ENCODE measurements at places on chromosomes 11 and 22.

GRCh38 chr11:30758946-30759504 is 172.9 kb upstream of the MPPED2 start:
- DNase-seq: no peak

- no peak for DNase-seq
These were observed 29.1 kb downstream of the LRP4 start for GRCh38 chr11:46889251-46889650.

DNA sequence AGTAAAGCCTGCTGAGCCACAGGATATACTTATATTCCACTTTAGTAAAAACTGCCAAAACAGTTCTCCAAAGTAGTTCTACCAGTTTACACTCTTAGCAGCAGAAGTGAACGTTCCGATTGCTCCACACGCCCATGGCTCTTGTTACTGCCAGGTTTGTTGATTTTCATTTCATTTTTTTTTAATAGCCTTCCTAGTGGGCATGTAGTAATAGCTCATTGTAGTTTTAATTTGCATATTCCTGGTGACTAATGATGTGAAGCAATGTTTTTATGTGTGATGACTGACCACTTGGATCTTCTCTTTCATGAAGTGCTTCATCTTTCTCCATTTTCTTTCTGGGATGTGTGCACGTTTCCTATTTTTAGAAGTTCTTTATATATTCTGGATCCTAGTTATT is 4.8 kb upstream of the C11orf97 start:
- no peak for DNase-seq

- peak; percentile 58 for DNase-seq
These were observed 22.9 kb upstream of the JAM3 start for GRCh38 chr11:134045799-134046635.

GRCh38 chr11:3886985-3887384 is 31.5 kb downstream of the STIM1 start:
- DNase-seq: no peak

- DNase-seq: no peak
These were observed at the start of gene BID for GRCh38 chr22:17774206-17774925. BID (minus strand) TSS chr22:17774469; CDS start chr22:17750116, 24,353 bp downstream.

DNA sequence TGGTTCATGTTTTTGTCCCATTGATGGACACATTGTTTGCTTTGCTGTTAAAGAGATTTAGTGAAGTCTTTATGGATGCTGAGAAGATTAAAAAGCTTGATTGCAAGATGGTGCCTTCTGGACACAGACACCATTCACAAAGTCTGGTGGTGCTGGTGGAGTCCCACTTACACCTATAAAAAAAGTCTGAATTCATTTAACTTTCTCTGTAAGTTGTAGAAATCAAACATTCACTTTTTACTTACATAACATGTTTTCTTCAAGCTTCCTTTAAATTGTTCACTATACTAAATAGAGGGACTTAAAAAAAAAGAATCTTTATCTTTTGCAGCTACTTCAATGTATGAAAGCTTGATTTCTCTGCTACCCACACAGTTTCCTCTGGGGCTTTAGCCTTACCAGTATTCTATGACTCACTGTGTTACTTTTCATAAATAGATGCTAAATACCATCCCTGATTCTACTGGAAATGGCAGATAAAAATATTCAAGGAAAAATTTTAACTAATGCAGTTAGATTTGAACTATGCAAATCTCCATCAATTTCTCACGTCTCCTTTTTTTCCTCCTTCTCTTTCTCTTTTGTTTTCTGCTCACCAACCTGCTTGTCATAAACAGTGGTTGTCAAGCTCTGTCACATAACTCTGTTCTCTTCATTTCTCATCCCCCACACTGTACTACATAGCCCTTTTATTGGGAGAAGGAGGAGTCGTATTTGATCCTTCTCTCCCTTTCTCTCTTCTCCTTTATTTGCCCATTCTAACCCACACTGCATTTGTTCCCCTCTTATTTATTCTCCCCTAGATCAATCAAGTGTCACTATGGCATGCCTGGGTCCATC is 89.7 kb downstream of the FAM76B start:
- no peak for DNase-seq

- DNase-seq: no peak
These were observed 50.4 kb downstream of the RPUSD4 start for GRCh38 chr11:126161023-126161391.

DNA sequence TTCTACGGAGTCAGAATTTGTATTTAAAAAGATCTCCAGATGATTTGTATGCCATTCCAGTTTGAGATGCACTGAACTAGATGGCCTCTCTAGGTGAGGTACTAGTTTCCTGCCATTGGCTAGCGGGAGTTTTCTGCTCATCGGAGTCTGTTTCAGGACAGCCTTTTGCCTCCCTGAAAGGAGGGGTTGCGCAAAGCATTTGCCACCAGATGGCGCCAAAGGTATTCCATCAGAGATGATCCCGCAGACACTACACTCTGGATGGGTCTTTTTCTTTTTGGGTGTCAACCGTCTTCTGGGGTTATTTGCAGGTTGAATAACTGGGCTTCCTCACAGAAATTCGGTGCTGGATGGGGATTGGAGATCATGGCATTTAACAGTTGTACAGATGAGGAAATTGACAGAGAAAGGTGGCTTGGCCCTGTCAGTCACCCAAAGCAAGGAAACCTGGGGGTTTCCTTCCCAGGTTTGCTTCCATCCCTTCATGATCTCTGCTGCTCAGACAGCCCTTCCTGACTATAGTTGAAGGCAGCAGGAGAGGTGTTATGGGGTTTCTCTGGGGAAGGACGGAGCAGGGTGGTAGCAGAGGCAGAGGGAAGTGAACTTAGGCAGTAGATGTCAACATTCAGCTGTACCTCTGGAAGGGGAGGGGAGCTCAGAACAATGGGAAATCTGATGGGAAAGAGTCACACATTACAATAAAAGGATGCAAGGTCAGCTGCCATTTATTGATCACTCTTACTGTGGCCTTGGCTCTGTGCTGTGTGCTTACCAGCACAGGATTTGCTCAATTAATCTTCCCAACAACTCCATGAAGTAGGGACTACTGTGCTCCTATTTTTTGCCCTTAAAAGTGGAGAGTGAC is 81.6 kb downstream of the CCDC81 start:
- peak; percentile 2 for DNase-seq

DNA sequence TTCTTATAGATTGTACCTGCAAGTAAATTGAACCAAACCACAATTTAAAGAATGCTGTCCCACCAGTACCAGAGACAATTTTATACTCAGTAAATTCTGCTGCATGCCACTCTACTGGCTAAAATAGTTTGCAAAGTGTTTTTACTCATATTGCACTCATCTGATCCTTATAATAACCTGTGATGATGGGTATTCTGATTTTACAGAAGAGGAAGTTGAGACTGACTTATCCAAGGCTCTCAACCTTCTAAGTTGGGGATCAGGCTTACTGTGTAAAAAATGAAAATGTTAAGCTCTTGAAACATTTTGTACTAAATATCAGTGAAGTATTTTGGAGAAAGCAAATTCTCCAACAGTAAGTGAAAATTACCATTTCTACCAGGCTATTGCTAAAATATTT is 37.9 kb downstream of the RNF169 start:
- no peak for DNase-seq

- peak; percentile 54 for DNase-seq
These were observed 96.5 kb downstream of the NXPE2 start for GRCh38 chr11:114774599-114775361.

DNA sequence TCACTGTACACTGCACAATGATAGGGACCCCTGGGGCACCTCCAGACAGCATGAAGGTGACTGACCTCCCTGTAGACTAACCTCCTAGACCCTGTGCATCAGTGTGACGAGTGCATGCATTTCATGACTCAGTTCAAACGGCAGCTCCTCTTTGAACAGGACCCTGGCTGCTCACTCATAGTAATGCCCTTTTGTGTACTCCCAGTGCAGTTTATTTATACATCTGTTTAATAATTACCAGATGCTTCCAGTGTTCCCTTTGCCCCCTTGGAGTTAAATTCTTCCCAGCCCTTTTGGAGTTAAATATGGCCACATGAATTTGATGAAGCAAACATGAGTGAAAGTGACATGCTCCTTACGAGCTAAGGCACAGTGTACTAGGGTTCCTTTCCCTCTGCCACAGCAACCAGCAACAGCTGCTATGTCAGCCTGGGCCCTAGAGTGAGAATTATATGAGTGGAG is 72.4 kb downstream of the PANX1 start:
- no peak for DNase-seq

GRCh38 chr11:118609380-118610224 is 2.2 kb downstream of the PHLDB1 start:
- DNase-seq: no peak

DNA sequence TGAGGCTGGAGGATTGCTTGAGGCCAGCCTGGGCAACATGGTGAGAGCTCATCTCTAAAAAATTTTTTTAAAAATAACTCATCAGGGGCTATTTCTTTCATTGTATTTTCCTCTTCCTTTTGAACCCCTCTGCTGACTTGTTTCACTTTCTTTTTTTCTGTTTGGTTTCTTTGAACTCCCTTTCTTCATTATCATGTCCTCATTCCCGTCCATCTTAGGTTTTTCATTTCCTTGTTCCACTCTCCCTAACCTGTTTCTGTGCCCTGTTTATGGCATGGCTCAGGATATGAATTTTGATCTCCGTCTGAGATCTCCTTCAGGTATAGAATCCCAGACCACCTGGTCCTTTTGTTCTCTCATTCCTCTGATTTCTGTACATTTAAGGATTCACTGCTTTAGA is 12.5 kb downstream of the MARK2 start:
- no peak for DNase-seq

DNA sequence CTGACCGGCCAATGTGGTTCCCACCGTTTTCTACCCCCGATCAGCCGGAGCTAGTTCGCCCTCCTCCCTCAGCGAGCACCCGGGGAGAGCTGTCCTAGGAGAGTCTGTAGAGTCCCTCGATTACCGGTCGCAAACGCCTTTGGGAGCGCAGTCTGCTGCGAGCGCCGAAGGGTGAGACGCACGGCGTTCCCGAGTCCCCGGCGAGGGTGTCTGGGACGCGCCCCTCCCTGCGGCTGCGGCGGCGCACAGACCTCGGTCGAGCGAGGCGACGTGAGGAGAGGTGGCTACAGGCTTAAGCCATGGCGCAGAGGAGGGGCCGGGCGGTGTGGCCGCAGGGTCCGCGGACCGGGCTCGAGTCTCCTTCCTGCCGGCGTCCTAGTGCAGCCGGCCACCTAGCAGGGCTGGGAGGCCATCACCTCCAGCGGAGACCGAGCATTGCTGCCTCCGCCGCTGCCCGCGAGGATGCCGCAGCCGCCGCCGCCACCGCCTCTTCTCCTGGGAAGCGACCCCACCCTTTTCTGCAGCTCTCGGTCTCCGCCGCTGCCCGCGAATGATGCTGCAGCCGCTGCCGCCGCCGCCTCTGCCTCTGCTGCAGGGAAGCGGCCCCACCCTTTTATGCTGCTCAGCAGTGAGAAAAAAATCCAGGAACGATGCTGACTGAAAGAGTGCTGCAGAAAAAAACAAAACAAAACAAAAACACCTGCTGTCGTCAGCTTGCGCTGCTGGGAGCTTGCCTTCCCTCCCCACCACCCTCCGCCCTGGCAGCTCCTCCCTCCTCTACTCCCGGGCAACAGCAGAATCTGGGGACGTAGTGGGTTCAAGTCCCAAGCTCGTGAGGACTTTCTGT is at the start of gene MAP6:
TSS of gene MAP6 (minus strand) at position 588 of the 847 bp plus-strand sequence. CDS start 669 bp downstream, outside the sequence.
- no peak for DNase-seq

DNA sequence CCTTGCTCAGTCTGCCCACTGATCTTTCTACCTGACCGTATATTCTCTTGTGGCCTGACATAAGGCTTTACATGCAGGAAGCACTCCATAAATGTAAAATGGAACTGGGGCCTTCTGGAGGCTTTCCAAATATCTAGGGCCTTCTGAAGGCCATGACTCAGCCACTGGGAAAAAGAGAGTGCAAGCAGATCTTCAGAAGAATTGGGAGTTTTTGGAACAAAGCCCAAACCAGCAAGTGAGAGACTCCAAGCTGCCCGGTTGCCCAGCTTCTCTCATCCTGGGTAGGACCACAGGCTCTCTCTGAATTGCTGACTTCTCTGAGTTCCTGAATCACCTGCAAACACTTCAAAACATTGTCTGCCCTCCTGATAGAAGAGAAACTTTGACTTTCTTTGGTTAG is 107.9 kb upstream of the BMAL1 start:
- no peak for DNase-seq

DNA sequence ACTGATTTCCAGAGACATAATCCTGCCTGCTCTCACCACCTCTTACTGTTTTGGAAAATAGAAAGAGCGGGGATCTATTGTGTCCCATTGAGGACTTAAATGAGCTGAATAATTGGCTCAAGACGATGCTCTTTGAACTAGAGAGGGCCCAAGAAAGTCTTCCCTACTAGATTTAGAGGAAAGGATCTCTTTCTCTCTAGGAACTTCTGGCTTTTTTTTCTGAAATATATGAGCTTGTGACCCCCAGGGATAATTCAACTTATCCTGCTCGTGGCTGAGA is 461.4 kb upstream of the KIRREL3 start:
- DNase-seq: no peak

DNA sequence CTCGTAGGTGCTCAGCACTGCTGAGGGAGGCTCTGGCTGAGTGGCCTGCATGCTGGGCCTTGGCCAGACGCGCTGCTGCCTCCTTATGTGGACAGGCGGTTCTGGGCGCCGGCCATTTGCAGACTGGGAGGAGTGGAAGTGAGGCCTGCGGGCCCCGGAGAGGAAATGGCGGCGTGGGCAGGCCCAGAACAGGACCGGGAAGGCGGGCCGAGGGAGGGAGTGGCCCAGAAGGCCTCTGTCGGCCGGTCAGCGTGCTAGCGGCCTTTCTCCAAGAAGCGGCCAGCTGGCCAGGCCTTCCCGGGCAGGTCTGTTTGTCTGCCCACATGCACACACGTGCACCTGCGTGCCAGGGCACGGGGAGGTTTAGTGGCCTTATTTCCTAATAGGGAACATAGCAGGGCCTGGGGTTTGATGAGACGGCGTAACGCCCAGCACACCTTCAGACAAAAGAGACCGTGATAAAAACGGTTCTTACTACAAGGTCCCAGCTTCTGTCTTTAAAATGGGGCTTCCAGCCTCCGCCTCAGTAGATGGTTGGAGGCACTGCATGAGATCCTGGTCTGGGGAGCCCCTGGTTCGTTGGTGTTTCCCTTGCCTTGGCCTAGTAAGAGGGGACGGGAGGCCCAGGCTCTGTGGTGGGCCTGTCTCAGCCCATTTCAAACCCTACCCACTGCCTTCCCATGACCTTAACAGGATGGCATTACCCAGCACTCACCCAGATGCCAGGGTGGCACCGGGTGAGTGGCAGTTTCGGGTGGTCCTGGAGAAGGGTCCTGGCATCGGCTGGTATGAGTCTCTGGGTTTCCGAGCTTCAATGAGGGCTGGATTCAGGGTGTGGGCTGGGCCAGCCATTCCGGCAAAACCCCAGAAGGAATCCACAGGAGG is 65.1 kb upstream of the PPARA start:
- no peak for DNase-seq

GRCh38 chr22:49827853-49828598 is at the start of gene BRD1:
BRD1 (minus strand) TSS chr22:49827873; CDS start chr22:49824317, 3,556 bp downstream.
- no peak for DNase-seq

DNA sequence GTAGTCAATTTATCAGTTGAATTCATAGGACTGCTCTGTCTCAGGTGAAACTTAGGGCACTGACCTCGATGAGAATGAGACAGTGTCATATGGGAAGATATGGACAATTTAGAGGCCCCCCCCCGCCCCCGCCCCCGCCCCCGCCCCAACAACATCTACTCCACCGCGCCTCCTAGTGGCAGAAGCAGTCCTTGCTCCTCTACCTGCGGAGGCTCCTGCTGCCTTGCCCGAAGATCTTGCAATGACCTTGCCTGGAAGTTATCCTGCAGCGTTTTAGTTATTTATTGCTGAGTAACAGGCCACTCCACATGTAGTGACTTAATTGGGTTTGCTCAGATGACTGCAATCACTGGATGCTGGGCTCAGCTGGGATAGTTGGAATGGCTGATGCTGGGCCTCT is 15.2 kb downstream of the SERPINH1 start:
- DNase-seq: no peak
